ENCODE measurements at places on chromosomes 6 and 20.

GRCh38 chr20:36355469-36356171 lies 49.5 kb downstream of the DLGAP4 start:
- no peak for DNase-seq

DNA sequence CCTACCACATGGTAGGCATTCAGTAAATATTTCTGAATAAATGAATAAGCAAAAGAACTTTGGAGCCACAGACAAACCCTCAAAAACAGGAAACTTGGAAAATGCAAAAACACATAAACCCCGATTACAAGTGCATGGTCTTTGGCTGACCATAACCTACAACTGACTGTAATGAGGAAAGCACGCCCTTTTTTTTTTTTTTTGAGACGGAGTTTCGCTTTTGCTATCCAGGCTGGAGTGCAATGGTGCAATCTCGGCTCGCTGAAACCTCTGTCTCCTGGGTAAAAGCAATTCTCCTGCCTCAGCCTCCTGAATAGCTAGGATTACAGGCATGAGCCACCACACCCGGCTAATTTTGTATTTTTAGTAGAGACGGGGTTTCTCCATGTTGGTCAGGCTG lies 11.9 kb upstream of the LATS1 start:
- DNase-seq = no peak

DNA sequence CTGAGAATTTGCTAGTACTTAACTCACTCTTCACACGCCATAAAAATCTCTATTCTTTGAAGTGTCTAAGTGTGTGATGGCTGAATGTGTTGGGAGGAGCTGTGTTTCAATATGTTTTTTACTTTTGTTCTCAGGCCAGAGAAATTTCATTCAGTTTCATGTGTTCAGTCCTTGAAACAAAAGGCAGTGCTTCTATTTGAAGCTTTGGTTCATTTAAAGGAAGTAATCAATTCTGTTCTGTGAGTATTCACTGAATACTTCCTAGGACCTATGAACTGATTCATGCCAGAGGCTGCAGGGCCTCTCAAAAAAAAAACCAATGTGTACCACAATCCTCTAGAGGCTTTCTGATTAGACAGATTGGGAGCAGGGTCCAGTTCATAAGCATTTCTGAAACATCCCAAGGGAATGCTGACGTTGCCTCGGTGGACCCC lies 12.4 kb upstream of the F13A1 start:
- no peak for DNase-seq

GRCh38 chr6:170117111-170117972 lies 173.5 kb downstream of the DLL1 start:
- DNase-seq = no peak

GRCh38 chr6:9848094-9848493 lies 566.8 kb downstream of the TFAP2A start:
- DNase-seq = no peak

DNA sequence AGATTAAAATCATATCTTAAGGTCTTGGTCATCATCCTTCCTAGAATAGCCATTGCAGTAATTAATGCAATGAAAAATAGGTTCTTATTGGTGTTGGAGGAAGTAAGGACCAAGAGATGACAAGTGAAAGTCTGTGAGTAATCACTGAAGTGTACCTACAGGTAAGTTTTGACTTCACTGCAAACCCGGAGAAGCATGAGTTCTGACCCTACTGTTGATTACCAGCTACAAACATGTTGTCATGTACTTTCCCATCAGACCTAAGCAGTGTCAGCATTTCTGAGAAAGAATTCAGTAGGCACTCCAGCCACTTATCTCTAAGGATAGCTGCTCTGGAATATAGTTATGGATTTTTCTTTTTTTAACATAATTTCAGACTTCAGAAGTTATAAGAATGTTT lies 280.9 kb downstream of the ZFAND3 start:
- DNase-seq = no peak

DNA sequence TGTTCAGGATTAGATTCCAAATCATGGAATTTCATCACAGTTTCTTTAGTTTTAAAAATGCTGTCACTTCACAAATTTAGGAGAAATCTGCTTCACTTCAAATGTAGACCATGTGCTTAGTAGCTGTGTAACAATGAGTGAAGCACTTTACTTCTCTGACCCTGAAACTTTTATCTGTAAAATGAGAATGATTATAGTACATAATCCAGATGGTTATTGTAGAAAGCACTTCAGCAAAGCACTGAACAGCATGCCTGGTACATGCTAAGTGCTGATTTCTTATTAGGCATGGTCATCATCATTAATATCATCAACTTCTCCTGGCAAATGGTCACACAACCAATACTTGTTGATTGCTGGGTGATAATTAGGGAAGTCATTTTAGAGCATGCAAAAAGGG lies 705.0 kb downstream of the EPHA7 start:
- no peak for DNase-seq

DNA sequence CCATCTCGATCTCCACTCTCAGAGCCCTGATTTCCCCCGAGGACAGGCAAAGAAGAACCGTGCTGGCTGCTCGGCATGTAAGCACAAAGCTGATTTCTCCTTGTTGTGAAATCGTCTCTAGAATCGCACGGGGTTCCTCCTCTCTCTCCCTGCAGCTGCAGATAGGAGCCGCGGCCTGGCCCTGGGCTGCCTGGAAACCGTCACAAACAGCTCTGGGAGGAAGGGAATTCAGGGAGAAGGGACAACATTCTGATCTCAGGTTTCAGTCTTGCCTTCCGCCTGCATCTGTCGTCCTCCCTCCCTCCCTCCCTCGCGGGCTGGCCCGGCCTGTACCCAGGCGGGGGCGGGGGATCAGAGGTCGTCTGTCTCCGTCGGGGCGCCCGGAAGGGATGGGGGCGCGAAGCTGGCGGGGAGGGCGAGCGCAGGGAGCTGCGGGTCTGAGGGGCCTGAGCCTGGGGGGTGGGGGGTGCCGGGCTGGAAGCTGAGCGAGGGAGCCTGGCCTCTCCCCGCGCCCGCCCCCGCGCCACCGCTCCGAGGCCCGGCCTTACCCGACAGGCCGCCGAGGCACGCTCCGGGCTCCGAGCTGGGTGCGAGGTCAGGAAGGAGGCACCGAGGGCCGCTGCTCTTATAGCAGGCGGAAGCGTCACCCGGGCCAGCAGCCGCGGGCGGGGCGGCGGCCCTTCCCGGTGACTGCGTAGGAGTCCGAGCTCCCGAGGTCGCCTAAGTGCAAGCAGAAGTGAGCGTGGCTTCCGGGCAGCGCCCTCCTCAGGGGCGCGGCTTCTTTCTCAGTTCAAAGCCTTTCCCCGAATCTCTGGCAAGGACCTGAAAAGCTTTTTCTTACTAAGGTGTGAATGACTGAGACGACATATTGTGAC lies at the start of gene SERPINB1:
TSS of gene SERPINB1 (minus strand) at position 600 of the 875 bp plus-strand sequence. CDS start 1,277 bp downstream, outside the sequence.
- DNase-seq = peak; percentile 50

DNA sequence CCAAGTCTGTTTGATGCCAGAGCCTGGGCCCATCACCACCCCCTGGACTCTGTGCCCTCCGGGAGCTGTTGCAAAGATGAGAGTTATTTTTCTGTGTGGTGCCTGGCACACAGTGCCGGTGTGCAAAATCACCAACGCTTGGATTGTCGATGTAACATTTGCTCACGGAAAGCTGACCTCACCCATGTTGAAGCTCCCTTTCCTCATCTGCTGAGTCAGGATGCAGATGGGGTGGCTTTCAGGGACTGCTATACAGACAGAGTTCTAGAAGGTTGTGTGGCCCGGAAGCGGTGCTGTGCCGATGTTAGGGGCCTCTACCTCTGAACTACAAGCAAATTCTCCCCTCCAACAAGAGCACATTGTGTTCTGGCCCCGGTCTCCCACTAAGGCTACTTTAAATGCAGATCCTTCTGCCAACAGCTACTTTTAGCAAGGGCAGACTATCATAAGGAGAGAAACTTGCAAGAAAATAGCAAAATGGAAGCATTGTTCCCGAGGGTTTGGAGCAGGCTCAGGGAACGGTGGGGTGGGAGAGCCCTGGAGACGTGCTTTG lies 34.0 kb downstream of the EYA2 start:
- DNase-seq = no peak

- DNase-seq = no peak
These were observed 175.0 kb downstream of the HAO1 start for GRCh38 chr20:7765221-7765620.

DNA sequence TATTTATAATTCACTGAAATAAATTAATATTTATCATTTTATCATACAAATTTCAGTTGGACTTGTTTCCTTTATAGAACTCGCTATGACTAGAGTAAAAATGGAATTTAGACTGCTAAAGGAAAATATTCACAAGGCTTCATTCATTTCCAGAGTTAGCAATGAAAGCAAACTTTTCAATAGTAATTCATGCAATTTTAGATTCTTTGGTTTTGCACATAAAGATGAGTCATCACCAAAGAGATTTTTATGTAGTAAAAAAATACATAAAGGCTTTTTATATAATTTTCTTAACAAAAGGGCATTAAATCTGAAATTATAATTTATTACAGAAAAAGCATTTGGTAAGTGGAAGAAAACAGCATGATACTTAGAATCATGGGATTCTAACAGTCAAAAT lies 37.2 kb upstream of the STXBP5 start:
- no peak for DNase-seq

GRCh38 chr20:33862709-33863403 lies 51.7 kb downstream of the CHMP4B start:
- DNase-seq = no peak

- DNase-seq = no peak
These were observed 323.6 kb downstream of the UBE3D start for GRCh38 chr6:82741996-82742385.

GRCh38 chr6:39243809-39244208 lies 14.5 kb upstream of the KCNK5 start:
- no peak for DNase-seq

DNA sequence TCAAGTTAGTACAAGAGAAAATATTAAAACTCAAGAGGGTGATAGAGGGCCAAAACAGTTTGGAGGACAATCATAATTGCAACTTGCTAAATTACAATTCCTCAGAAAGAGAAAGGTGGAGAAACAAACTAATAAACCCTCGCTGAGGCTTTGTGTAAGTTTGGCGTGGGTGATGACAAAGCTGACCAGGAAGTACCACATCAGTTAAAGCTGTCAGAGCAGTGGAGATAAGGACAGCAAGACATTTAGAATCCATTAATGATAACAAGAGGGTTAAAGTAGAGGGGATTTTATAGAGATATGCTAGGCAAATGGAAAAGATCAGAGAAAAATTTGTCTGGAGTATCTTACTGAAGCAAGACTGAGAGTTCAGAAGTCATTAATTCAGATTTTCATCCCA lies 334.4 kb downstream of the TFAP2B start:
- no peak for DNase-seq

- no peak for DNase-seq
These were observed 73.8 kb upstream of the MPC1 start for GRCh38 chr6:166456395-166457156.

DNA sequence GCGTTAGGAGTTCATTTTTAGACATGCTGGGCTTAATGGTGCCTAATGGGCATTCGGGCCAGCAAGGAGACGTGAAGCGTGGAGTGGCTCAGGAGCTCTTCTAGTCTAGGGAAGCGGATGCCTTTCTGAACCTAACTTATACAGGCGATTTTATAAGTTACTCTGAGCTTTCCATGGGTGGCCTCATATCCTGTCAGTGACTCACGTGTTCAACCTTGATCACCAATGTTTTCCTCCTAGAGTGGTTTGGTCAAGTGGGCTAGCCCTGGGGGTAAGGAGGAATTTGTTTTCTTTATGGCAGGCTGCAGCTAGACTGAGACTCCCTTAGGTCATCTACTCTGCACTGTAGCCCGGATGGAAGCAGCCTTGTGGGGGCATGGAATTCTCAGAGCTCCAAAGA lies 52.1 kb downstream of the PLAGL1 start:
- no peak for DNase-seq

DNA sequence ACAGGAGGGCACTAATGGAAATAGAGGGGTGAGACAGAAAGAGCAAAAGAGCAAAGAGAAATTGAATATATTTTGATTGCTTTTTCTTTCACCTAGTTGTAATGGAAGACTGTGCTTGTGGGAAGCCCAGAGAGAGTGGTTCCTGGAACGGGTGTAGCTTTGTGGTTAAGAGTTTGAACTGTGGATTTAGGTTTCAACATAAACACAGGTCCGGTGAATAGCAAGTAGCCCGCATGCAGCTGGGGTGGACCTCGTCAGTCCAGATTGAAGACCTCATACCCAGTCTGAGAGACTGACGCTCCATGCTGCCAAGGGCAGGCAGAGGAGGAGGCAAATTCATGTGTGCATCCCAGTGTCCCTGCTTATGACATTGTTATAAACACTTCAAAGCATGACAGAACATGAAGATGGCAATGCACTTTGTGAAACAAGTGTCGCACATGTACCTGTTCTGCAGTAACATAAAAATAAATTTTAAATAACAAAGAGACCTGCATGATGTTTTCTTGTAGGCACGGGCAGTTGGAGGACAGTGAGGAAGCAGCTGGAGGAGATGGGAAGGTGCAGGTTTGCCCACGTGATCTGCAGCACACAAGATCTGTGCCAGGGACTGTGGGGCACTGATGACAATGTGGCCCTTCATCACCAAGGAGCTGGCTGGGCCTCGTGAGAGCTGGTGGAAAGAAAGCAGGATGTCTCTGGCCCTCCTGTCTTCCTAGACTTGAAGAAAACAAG lies 220.5 kb upstream of the SSTR4 start:
- DNase-seq = no peak

- no peak for DNase-seq
These were observed 103.3 kb downstream of the IBTK start for GRCh38 chr6:82144007-82144851.

GRCh38 chr6:155174576-155175211 lies 89.1 kb upstream of the CLDN20 start:
- peak; percentile 34 for DNase-seq

GRCh38 chr6:110542311-110543024 lies 66.1 kb upstream of the SLC22A16 start:
- DNase-seq = no peak

DNA sequence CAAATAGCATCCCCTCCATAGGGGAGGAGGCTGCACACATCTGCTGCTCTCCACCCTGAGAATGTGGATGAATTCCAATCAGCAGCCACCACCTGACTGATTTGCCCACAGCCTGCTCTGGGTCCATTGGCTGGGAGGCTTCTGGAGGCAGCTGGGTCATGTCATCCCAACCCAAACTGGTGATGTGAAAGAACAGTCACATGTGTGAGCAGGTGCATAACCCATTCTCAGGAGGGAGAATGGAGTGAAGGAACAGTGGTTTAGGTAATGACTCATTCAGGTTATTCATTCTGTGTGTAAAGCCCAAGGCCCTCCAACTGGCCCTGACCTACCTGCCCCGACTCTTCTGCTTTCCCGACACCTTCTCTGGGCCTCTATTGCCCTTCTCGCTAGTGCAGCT lies 90.9 kb upstream of the GCM1 start:
- no peak for DNase-seq
